Amygdala (tissue), 56 donors: ENCODE measurements at places on chromosomes 2 and 18.

DNA sequence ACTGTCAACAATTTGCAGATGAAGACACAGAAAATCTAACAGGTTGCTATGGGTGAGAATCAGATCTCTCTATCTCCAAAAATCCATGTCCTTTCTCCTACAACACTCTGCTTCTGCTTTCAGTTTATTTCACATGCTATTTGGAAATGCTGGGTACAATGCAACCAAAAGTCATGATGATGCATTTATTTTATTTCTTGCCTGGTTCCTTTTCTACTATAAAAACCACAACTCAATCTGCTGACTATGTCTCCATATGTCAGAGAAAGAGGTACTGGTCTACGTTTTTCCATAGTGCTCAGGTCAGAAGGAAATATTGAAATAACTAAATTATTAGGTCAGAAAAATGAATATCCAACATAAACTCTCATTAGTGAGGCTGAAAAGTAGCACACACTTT is 20.5 kb downstream of the RAD51AP2 start:
- no peak for DNase-seq

GRCh38 chr2:201933792-201934237 is 99.8 kb upstream of the FZD7 start:
- DNase-seq = no peak

DNA sequence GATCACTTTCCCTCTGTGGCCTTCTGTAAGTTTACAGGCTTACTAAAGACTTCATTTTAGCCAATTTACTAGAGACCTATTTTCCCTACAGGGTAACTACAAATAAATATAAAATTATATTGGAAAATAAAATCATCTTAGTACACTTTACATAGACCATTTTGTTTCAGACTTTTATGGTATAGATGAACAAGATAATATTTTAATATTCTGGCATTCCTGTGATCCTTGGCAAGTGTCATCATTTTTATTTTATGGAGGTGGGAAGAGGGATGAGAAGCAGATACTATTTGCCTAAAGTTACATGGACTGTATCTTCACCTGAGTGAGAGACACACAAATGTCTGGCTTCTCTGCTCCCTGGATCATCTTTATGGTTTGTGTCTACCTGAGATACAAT is 149.6 kb upstream of the CWC22 start:
- DNase-seq = no peak

GRCh38 chr2:127674241-127675209 is 805 bp downstream of the LIMS2 start:
- no peak for DNase-seq

DNA sequence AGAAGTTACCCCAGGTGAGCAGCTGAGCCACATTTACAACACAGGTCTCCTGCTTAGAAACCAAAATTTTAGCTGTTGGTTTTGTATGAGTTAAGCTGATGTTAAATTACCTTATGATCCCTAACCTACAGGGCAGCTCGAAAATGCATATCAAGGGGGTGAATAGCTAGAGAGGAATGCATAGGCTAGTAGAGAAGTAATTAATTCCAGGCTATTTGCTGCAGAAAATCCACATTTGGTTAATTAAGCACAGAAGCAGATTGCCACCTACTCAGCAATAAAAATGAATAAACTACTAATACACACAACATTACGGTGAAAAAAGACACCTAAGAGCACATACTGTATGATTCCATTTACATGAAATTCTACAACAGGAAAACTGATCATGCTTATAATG is 91.4 kb downstream of the OSBPL1A start:
- no peak for DNase-seq

GRCh38 chr2:184936761-184937160 is 338.4 kb downstream of the ZNF804A start:
- no peak for DNase-seq

DNA sequence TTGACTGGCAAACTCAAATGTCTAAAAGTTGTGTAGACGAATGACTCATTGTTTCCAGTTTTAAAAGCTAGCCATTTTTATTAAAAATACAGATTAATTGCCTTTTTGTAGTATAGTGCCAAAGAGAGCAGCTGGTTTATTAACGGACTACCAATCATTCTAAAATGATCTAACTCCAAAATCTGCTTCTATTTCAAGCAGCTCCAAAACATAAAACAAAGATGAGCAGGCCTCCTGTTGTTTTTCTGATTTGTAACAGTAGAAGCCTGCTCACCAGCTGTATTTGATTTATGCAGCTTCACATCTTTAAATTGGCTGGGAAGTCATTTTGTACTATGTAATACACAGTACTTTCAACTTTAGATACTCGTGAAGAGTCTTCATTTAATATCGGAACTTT is 171.8 kb downstream of the UBR3 start:
- no peak for DNase-seq

DNA sequence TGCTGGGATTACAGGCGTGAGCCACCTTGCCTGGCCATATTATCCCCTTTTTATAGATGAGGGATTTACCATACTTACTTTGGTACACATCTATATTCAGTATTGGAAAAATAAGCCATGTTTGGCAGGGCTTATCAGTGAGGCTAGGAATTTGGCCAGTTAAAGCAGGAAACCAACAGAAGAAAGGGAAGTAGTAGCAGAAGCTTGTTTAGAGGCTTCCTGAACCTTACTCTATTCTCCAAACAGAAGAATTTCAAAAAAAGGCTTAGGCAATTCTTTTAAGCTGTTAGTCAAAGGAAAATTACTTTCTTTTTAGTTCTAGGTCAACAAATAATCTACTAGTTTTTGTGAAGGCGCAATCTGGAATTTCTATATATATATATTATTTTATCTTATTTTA is 3.2 kb upstream of the GLS start:
- no peak for DNase-seq

DNA sequence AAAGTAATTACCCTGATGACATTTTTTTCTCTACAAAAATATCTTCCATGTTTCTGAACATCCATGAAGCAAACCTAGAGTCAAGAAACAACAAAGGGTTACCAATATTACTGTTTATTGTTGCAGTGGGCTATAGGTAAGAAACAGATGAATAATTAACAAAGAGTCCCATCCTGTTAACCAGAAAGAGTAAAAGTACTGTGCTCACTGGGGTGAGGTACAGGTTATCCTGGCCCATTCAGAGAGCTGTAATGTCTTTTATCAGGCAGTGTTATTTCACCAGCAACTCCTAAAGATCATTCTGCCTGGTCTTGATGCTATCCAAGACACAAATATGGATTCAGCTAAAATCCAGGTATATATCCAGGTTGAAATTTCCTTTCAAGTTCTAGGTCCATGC is 754.9 kb downstream of the SATB2 start:
- DNase-seq = no peak

GRCh38 chr2:25879133-25879730 is 945 bp upstream of the ASXL2 start:
- no peak for DNase-seq

DNA sequence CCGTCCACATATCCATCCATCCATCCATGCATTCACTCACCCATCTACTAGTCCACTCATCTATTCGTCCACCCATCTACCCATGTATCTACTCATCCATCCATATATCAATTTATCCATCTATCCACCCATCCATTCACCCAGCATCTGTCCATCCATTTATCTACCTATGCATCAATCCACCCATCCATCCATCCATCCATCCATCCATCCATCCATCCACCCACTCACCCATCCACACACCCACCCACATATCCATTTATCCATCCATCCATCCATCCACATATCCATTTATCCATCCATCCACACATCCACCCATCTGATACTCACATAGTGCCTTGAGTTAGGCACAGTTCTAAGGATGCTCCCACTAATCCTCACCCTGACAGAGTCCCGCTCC is 99.0 kb downstream of the MBP start:
- DNase-seq = no peak

DNA sequence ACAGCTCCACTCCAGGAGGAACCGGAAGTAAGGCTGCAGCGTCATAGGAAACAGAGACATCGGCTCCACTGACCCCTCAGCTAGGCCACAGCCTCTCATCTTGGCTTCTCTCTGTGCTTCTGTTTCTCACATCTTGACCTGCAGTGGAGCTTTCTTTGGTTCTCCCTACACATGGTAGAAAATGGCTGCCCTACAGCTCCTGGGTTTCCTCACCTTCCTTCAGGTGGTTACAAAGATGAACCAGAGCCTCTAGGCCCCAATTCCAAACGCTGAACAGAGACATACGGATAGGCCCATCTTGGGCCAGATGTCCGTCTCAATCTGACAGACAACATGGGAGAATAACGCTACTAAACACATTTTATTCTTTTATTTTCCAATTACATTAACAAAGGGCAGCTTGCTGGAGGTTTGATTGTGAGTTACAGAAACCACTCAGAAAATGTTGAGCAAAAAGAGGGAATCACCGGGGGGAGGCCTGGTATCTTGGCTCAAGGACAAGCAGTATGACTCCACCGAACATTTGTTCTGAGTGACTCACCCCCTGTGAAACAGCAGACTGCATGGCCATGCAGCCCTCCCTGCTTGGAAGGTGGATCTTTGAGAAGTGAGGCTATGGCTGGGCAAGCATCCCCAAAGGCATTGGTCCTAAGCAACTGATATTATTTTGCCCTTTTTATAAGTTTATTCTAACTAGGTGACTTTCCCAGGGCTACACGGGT is 303.5 kb downstream of the CDCA7 start:
- DNase-seq = no peak

- no peak for DNase-seq
Observed at GRCh38 chr2:130346041-130346740, 3.5 kb downstream of the IMP4 start.

GRCh38 chr2:71536226-71536671 is 82.9 kb downstream of the DYSF start:
- no peak for DNase-seq

- DNase-seq = no peak
Observed at GRCh38 chr2:171735991-171736710, 48.9 kb downstream of the DYNC1I2 start.

GRCh38 chr2:189552991-189553404 is 27.6 kb downstream of the SLC40A1 start:
- DNase-seq = no peak

DNA sequence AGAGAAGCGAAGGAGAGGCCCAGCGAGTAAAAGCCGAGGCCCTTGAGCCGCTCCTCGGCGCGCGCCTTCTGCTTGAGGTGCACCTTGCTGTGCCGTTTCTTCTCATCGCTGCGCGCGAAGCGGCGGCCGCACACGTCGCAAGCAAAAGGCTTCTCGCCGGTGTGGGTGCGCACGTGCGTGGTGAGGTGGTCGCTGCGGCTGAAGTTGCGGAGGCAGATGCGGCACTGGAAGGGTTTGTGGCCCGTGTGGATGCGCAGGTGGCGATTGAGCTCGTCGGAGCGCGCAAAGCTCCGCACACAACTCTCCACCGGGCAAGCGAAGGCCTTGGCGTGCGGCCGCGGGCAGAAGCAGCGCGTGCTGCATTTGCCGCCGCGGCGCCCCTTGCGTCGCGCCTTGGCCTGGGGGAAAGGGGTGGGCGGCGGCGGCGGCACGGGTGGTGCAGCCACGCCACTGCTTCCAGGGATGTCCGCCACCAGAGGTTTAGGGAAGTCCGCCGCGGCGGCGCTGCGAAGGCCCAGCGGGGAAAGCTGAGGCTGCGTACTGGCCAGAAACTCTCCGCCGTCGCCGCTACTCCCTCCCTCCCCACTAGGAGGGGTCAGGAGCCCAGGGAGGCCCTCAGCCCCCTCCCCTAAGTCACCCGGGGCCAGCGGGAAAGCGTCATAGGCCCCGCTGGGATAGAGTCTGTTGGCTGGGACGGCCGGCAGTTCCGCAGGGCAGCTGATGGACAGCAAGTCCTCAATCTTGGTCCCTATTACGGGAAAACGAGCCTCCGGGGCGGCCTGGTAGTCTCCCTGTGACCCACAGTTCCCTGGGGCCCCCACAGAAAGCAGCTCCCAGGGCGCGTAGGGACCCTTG is 1.7 kb downstream of the EGR4 start:
- DNase-seq = no peak

GRCh38 chr2:217650716-217651360 is 352.0 kb downstream of the TNS1 start:
- no peak for DNase-seq

DNA sequence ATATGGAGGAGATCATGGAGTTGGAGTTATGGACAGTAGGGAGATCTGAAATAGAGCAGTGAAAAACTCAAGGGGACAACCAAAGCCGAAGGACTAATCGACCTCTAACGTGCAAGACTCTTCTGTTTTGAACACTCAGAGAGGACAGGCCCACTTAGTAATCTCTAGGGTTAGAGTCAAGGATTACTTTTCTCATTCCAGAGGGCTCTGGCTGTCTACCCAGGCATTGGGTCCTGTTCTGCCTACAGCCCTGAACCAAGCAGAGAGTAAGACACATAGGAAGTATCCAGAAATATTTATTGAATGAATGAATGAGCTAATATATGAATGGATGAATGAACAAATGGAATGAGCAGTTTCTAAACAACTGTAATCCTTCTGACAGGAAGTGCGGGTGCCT is 50.3 kb upstream of the PKDCC start:
- no peak for DNase-seq

- DNase-seq = no peak
Observed at GRCh38 chr2:120847700-120848321, 112.1 kb downstream of the GLI2 start.

DNA sequence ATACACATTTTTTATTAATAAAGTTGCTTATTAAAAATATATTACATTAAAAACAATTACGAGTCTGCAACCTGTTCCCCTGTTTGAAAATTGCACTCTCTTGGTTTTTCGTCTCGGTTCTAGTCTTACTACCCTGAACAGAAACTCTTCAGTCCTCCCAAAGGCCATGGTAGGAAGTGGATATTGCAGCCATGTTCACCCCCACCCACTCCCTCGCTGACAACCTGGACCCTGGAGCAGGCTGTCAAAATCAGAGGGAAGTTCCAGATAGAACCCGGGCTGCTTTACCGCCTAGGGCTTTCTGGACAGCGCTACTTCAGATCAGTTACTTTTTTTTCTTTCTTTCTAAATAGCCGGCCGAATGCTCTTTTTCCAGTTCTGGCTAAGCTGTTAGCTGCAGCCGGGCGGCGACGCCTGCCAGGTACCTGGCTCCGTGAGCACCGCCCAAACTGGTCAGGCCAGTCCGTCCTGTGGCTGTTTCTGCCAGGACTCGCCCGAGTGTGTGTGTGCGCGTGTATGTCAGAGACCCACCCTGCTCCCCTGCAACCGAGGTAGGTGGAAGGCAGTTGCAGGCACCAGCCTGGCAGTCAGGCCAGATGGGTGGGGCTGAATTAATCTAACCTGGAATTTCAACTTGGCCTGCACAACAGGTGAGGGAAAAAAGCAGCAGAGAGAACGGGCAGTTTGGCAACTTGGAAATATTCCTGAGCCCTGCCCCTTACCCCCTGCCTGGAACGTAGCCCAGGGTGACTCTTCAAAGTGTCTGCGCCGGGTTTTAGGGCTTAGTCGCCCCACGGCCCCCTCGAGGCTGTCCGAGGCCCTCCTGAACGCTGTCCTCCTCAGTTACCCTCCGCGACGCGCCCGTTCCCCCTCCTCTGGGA is 1.1 kb upstream of the TET3 start:
- no peak for DNase-seq

GRCh38 chr2:164642268-164642667 is 21.0 kb upstream of the GRB14 start:
- no peak for DNase-seq

DNA sequence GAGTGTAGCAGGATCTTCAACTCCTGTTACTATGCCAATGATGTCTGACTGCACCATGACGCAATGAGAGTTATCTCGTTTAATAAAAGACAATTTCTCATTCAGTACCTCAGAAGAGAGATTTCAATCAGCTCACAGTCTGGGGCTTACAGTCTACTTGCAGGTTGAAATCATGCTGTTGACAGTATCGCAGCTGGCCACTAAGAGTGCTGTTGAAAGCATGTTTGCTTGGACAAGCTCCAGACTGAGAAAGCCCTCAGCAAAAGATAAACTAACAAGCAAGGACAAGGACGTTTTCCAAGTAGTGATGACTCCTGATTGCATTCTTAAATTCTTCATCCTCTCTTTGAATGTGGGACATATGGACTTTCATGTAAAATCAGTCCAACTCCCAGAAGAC is 145.2 kb upstream of the SYT4 start:
- no peak for DNase-seq
